Memory B cell (primary cell): ENCODE measurements at places on chromosomes 11 and 22.
A peak's percentile ranks its signal among the peaks of the same experiment; 100 is the strongest.

DNA sequence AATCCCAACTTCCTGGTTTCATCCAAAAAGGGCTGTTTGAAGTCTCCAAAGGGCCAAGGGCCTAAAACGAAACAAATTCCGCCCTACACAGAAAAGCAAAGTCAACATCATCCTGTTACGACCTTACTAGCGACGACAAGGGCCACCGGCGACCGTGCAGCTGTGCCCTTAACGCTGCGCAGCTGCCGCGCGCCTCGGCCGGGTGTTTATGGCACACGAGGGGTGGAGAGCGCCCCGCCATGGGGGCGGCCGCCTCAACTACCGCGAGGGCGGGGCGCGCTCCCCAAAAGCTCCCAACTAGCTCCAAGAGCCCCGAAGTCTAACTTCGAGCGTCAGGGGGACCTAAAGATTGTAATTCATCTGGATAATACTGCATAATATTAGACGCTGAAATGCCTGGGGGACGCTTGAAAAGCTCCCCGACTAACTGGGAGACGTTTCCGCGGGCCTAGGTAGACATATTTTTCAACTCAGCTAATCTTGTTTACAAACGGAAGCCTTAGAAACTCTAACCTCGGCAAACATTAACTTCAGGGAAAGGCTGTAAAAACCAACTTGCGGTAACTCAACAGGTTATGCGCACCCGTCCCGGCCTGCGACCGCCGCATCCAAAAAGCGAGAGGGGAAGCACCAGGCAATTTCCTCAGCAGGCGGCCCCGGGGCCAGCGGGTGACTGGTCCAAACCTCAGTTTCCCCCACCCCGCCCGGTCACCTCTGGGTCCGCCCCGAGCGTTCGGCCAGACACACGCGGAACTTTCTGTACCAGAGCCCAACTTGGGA lies 694 bp downstream of the TMEM123 start:
- peaks cover 4% of the 10 kb centered on the region for H3K36me3 ChIP-seq
- peak overlapping the region; percentile 98 for H3K27ac ChIP-seq
- DNase-seq = peak; percentile 67
- H3K4me3 ChIP-seq = peak overlapping the region; percentile 99

DNA sequence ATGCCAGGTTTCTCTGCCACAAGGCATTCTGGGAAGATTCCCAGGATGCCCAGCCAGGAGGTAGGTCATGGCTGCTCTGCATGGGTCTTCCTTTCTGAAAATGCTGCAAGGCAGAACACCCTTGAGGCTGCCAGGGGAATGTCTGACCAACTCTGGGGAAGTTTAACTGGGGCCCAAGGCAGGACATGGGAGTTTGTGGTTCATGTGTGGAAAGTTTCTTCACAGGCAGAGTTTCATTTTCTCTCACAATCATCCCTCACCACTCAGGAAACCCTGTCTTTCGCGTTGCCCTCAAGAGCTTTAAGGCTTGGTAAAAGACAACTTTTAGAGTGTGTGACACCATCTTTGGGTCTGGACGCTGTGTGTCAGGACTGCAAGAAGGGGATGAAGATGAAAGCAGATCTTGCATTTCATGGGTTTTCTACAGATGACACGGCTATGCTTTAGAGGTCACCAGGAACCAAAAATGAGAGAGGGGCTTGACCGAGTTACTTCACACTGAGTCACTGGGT lies 133.5 kb downstream of the CD44 start:
- H3K36me3 ChIP-seq = no peaks in the 10 kb centered on the region
- no peaks in the 10 kb centered on the region for H3K27me3 ChIP-seq
- H3K27ac ChIP-seq = no peak overlapping the region
- peaks cover 13% of the 10 kb centered on the region for H3K4me1 ChIP-seq

- no peak overlapping the region for H3K27ac ChIP-seq
Observed at GRCh38 chr11:9057888-9058287, 33.5 kb downstream of the SCUBE2 start.

- H3K4me3 ChIP-seq = no peak overlapping the region
- H3K27me3 ChIP-seq = peaks cover 1% of the 10 kb centered on the region
- no peaks in the 10 kb centered on the region for H3K36me3 ChIP-seq
- H3K27ac ChIP-seq = no peak overlapping the region
Observed at GRCh38 chr11:133503236-133503635, 29.1 kb downstream of the OPCML start.

GRCh38 chr22:36763576-36763975 lies 12.3 kb downstream of the IFT27 start:
- H3K27ac ChIP-seq = no peak overlapping the region
- DNase-seq = no peak
- peaks cover 9% of the 10 kb centered on the region for H3K36me3 ChIP-seq
- H3K27me3 ChIP-seq = no peaks in the 10 kb centered on the region

- H3K4me1 ChIP-seq = peaks cover 15% of the 10 kb centered on the region
- H3K36me3 ChIP-seq = no peaks in the 10 kb centered on the region
- no peak overlapping the region for H3K27ac ChIP-seq
- H3K4me3 ChIP-seq = no peak overlapping the region
- no peak for DNase-seq
- H3K27me3 ChIP-seq = peaks cover 16% of the 10 kb centered on the region
Observed at GRCh38 chr11:118114266-118114665, 27.5 kb upstream of the SMIM35 start.

GRCh38 chr22:37843741-37844089 lies 419 bp downstream of the ANKRD54 start:
- peak overlapping the region; percentile 85 for H3K4me3 ChIP-seq
- DNase-seq = no peak
- H3K36me3 ChIP-seq = peaks cover 2% of the 10 kb centered on the region
- no peaks in the 10 kb centered on the region for H3K27me3 ChIP-seq

DNA sequence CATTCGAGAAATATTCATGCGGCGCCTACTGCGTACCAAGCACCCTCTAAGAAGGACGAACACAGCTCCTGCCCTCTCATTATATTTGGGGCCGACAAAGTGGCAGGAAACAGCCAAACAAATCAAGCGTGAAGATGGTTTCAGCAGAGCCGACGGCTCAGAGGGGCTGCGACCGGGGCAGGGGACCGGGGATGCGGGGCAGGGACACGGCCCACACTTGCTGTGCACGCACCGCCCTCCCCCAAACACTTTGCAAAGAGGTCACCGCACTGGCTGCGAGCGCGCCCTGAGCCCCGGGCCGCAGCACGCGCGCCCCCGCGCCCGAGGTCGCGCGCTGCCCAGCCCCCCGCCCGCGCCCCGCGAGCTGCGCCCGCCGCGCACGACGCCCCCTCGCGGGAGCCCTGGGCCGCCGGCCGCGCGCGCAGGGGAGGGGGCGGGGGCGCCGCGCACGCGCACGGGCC lies 255 bp upstream of the SYNGR1 start:
- H3K27ac ChIP-seq = peak overlapping the region; percentile 92
- DNase-seq = peak; percentile 20
- peak overlapping the region; percentile 91 for H3K4me3 ChIP-seq
- H3K4me1 ChIP-seq = peaks cover 21% of the 10 kb centered on the region
- H3K27me3 ChIP-seq = peaks cover 2% of the 10 kb centered on the region
- no peaks in the 10 kb centered on the region for H3K36me3 ChIP-seq

DNA sequence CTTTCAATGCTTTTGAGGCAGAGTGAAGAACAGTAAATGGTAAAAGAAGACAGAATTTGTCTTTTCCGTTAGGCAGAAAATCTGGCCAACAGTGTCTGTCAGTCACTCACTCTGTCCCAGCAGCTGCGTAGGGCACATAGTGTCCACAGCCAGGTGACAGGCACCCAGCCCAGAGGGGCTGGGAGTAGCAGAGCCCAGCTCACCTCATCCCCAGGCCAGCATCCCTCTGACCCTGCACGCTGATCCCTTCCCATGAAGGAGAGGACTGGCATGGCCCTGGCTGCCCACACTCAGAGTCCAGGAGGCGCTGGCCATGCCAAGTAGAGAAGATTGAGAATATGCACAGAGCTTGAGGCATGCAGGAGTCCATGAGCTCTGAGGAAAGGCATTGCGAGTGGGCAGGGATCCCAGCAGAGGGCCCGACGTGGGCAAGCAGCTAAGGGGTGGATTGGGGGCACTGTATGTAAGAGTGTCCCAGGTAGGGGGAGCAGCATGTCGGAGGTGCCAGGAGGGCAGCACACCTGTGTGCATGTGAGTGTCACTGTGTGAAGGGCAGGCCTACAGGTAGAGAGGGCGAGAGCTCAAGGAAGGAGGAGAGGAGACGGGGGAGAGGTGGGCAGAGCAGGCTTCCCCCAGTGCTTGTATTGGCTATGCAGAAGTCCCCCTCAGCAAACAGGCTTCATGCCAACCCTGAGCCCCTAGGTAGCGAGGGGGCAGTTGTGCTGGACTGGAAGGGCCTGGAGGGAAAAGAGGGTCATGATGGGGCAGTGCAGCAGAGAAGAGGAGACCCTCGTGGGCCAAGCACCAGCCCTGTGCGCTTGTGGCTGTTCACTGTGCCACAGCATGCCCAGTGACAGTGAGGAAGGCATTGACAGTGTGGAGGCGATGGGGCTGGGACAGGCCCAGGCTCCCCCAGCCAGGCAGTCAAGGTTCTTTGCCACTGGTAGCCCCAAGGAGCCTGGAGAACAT lies 133.8 kb downstream of the OSBP2 start:
- no peaks in the 10 kb centered on the region for H3K4me1 ChIP-seq
- H3K27ac ChIP-seq = no peak overlapping the region
- no peaks in the 10 kb centered on the region for H3K36me3 ChIP-seq

DNA sequence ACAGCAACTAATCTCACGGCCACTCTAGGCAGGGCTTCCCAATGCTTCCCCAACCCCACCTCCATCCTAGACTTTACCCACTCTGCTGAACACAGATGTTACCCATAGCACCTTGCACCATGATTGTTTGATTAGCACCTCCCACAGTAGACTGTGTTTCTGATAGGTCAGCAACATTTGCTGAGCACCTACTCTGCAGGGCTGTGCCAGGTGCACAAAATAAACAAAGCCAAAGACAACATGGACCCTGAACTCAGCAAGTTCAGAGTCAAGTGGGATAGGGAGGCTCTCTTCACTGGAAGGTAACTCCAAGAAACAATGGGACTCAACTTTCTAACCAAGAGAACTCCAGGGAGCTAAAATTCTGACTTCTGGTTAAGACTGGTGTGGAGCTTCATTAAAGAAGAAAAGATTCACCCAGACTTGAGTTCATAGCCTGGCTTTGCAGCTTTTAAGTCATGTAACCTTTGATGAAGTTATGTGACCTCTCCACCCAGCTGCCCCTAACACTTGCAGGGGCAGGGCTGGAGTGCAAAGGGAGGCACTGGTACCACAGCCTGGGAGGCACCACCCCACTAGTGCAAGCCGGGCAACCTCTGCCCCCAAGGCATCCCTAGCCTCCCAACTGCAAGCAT lies 6.7 kb upstream of the RTN4RL2 start:
- H3K4me1 ChIP-seq = peaks cover 14% of the 10 kb centered on the region
- no peak overlapping the region for H3K27ac ChIP-seq
- no peak overlapping the region for H3K4me3 ChIP-seq
- no peaks in the 10 kb centered on the region for H3K36me3 ChIP-seq
- DNase-seq = no peak

- no peak overlapping the region for H3K4me3 ChIP-seq
- DNase-seq = no peak
- H3K27ac ChIP-seq = no peak overlapping the region
- no peaks in the 10 kb centered on the region for H3K27me3 ChIP-seq
- no peaks in the 10 kb centered on the region for H3K36me3 ChIP-seq
Observed at GRCh38 chr11:79932612-79933011, 491.8 kb upstream of the TENM4 start.

DNA sequence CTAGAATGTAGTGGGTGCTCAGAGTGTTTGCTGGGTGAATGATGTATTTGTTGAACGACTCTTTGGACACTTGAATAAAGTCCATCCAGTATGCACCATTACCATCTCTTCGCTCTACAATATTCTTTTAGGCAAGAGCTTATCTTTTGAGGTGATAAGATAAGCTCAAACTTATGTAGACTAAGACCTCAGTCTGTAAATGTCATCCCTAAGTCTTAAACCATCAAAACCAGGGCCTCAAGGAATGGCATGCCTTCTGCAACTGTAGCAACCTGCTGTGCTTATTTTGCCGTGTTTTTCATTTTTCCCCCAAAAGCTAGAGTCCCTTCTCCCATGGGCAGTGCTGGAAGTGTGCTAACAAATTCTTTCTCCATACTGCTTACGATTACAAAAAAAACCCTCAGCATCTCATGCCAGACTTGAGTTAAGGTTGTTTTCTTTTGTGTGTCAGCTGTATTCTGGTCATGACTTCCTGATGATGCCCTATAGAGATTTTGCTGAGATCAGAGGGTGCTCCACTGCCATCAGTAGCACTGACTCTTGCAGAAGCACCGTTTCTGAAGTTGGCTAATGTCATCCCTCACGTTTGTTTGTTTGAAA lies 27.8 kb downstream of the LIMK2 start:
- no peak overlapping the region for H3K27ac ChIP-seq
- H3K36me3 ChIP-seq = peaks cover 5% of the 10 kb centered on the region
- no peaks in the 10 kb centered on the region for H3K27me3 ChIP-seq
- DNase-seq = no peak

DNA sequence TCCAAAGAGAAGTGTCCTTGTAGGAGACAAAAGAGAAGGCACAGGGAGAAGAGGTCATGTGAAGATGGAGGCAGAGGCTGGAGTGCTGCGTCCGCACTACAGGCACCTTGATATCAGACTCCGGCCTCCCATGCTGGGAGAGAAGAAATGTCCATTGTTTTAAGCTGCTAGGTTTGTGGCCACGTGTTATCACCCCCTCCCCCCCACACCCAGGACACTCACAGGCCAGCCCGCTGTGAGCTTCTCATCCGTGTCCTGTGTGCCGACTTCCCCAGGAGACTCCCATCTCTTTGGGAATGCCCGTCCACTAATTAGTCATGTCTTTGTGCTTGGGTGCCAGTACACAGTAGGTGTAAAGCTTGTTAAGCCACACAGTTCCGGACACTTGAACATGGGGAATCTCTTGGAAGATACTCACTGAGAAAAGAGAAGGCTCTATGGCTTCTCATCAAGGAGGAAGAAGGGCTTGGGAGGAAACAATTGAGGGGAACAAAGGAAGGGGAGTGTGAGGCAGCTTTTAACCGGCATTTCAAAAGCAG lies 1234.7 kb downstream of the TBC1D22A start:
- H3K4me1 ChIP-seq = peaks cover 12% of the 10 kb centered on the region
- H3K27ac ChIP-seq = peak overlapping the region; percentile 56
- H3K4me3 ChIP-seq = no peak overlapping the region

DNA sequence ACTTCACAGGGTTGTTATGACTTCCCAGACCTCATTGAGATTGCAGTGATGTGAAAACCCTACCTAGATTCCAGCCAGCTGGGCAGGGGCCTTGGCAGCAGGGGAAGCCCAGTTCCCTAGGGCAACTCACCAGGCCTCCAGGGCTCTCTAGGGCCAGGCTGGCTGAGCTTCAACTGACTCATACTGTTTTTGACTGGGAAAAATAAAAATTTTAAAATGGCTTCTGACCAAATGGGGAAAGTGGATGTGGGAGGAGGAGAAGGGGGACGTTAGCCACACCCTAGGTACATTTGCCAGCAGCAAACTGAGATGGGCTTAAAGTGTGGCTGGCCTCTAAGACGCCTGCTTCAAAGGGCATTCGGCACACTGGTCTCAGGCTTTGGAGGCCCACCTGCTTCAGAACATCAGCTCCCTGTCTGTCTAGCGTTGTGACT lies 39.0 kb downstream of the BMAL1 start:
- no peak overlapping the region for H3K4me3 ChIP-seq
- peaks cover 42% of the 10 kb centered on the region for H3K4me1 ChIP-seq
- no peak for DNase-seq
- peaks cover 16% of the 10 kb centered on the region for H3K36me3 ChIP-seq
- H3K27me3 ChIP-seq = no peaks in the 10 kb centered on the region
